ENCODE measurements at places on chromosomes 12 and 14.

- DNase-seq, result no peak
Observed at GRCh38 chr12:122949816-122950675, 16.2 kb downstream of the ABCB9 start.

GRCh38 chr12:105100998-105101397 is 6.5 kb upstream of the WASHC4 start:
- DNase-seq, result no peak

DNA sequence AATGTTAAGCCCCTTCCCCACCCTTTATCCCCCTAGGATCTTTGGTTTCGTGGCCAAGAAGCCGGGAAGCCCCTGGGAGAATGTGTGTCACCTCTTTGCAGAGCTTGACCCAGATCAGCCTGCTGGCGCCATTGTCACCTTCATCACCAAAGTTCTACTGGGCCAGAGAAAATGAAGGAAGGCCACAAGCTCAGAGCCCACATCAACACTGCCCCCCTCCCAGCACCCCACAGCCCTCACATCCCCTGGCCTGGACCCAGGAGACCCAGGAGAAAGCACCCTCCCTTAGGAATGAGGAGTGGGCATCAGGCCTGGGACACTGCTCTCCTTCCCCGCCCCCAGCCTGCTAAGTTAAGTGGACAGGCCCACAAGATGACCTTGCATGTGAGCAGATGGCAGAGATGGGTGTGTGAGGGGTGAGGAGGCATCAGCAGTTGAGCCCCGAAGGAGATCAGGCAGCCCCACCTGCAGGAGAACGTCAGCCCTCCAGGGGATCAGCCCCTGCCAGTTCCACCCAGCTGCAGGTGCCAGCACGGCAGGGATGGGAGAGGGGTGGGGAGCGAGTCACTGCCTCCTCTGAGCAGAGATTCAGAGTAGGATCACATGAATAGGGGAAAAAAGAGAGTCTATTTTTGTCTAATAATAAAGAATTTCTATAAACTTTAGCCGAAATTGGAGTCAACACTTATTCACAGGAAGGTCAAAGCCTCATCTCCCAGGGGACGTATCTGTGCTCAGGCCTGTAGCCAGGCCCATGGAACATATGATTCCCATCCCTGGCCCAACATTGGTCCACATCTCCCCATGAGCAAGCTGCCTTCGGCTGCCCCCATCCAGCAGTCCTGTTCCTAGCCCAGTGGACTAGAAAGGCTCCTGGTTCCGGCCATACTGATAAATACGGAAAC is 14.1 kb downstream of the TNS2 start:
- no peak for DNase-seq

DNA sequence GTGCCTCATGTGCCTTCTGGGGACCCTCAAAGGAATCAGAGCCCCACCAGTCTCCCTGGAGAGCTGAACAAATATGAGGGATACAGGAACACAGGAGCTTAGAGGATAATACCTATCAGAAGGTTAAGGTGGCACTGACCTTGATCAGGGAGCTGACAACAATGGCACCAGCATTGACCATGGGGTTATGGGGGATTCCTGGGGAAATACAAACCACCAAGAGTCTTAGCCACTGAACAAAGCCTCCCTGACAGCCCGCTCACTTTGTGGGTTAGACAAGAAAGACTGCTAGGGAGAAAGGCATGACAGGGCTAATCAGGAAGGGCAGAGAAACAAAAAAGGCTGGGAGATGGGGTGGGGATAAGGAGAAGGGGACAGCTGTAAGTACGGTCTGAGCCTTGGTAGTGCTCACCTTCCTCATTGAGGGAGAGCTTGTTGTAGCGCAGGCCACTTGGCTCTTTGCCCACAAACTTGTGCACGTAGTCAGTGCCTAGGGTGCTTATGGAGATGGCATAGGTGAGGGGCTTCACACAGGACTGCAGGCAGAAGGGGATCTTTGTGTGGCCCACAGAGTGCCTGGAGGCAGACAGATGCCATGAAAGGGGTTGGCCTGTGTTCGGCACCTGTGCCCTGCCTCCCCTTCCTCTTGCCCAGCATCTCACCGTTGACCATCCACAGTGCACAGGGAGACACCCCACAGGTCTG is 9.3 kb downstream of the SPRYD4 start:
- no peak for DNase-seq

DNA sequence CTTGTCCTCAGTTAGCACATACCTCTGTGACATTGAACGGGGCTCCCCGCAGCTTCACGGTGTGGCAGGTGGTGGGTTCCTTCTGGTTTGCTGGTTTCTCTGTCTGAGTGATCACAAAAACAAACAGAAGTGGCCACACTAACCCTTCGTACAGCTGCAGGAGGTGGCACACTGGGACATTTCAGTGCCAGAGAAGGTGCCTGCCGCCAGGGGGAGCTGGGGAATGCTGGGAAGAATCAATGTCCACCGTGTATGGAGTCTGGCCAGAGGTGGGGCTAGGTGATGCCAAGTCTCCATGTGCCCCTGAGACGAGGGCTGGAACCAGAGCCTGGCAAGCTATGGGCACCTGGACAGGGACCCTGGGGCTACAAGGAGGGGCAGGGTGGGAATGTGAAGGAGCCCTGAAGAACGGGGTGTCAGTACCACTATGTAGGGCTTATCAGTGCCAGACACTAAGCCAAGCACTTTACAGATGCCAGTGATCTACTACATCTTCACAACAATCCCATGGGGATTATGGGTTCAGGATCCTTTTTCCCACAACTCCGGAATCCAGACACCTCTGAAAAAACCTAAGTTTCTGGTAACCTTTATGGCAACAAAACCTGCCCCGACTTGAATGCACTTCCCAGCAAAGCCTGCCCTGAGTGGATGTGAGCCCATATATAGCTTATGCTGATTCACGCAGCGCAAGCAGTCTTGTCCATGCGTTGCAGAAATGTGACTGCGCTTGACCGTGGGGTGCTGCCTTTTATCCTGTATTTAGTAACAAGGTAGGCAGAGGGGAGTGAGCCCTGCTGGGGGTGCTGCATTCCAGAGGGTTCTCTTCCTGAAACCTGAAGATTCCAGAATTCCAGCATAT is 10.8 kb downstream of the RBM19 start:
- no peak for DNase-seq

- no peak for DNase-seq
Observed at GRCh38 chr12:110791589-110791988, 48.9 kb upstream of the PPP1CC start.

DNA sequence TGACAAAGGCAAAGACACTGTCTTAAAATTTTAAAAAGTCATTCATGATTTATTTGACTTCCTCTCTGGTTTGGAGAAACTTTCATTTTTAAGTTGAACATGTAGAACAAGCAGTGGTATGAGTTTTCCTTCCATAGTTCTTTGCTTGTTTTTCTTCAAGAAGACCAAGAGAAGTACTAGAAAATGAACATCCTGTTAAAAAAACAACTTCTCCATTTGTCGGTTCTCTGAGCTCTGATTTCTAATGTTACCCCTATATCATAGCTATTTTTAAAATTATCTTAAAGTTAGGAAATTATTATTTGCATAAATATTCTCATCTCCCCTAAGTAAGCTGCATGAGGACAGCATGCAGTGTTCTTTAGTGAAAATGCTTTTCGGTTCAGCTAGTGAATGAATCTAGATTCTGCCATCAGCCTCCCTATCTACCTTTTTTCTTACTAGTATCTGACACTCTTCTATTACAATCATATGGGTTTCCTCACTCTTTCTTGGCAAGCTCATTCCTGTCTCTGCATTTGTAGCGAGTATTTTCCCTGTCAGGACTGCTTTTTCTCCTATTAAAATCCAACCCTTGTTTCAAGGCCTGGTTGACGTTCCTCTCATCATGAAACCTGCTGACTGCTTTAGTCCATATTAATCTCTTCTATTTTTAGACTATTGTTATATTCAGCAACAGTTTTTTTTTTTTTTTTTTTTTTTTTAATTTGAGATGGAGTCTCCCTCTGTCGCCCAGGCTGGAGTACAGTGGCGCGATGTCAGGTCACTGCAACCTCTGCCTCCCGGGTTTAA is 15.8 kb downstream of the DIP2B start:
- no peak for DNase-seq

DNA sequence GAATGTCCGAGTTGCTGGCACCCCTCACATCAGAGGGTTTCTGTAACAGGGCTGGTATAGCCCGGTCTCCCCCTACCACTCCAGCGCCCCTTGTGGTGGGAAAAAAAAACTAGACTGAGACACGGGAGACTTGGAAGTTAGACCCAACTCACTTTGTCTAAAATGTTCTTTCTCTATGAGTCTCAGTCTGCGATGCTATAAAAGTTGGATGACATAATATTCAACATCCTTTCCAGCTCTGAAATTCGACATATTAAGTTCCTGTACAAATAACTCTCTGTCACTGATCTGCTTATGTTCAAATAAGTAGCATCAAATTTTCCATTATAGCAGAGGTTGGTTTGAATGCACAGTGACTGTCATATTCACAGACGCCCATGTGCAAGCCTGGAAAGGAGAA is 25.7 kb upstream of the TC2N start:
- no peak for DNase-seq

DNA sequence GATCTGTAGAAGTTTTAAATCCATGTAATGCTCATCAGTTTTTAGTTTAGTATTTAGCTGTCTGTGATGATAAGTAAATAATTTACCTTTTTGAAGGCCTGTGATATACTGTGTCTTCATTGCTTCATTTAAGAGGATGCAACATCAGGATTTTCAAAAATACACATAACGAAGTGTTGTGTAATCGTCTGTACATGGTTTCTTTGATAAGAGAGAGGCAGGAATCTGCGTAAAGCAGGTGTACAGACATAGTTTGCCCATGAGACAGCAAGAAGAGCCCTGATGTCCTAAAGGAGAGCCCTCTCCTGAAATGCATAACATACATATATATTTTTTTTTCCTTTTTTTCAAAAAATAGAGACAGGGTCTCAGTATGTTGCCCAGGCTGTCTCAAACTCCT is 44.8 kb downstream of the RASSF3 start:
- no peak for DNase-seq

- peak; percentile 20 for DNase-seq
Observed at GRCh38 chr12:25051656-25052195, 102.8 kb upstream of the BCAT1 start.

GRCh38 chr12:15834575-15834974 is 45.4 kb upstream of the EPS8 start:
- DNase-seq, result no peak

GRCh38 chr14:74955229-74956026 is at the start of gene PGF:
Gene PGF (minus strand): TSS chr14:74955597. CDS start chr14:74955242, 355 bp downstream.
- peak; percentile 17 for DNase-seq

DNA sequence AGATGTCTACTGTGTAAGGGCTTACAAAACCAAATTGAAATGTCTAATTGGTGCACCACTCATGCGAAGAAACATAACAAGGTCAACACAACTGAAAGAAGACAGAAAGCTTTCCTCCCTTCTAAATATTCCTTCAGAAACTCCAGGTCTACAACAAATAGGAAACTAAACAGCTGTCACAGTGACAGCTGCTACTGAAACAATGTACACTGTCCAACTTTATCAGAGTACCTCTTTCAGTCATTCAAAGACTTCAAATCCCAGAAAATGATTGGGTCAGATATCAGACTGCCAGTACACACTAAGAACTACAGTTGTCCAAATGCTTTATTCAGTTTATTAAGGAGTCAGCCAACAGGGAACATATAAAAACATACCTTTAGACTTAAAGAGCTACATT is 35.2 kb downstream of the CEP128 start:
- no peak for DNase-seq

DNA sequence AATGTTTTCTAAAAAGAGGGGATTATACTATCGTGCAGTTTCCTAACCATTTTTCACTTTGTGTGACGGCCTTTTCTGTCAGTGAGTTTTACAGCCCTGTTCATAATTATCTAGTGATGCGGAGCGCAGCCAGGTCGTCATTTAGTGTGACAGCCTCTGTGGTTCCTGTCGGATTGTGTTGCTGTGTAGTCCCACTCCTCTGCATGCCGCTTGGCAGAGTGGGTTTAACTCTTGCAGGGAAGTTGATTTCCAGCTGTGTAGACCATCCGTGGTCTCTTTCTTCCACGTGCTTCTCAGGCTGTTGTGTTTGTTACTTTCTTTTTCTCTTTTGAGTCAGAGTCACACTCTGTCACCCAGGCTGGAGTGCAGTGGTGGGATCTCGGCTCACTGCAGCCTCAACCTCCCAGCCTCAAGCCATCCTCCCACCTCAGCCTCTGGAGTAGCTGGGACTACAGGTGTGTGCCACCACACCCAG is 8.6 kb downstream of the RAN start:
- DNase-seq, result no peak

DNA sequence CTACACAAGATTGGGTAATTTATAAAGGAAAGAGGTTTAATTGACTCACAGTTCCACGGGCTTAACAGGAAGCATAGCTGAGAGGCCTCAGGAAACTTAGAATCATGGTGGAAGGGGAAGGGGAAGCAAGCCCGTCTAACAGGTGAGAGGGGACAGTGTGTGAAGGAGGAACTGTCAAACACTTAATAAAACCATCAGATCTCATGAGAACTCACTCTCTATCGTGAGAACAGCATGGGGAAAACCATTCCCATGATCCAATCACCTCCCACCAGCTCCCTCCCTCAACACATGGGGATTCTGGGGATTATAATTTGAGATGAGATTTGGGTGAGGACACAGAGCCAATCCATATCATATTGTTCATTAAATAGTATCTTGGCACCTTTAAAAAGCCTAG is 56.1 kb downstream of the EPS8 start:
- DNase-seq, result no peak

GRCh38 chr14:33592297-33592696 is 358.6 kb downstream of the EGLN3 start:
- no peak for DNase-seq

- no peak for DNase-seq
Observed at GRCh38 chr14:24422261-24422660, 7.2 kb downstream of the CBLN3 start.

DNA sequence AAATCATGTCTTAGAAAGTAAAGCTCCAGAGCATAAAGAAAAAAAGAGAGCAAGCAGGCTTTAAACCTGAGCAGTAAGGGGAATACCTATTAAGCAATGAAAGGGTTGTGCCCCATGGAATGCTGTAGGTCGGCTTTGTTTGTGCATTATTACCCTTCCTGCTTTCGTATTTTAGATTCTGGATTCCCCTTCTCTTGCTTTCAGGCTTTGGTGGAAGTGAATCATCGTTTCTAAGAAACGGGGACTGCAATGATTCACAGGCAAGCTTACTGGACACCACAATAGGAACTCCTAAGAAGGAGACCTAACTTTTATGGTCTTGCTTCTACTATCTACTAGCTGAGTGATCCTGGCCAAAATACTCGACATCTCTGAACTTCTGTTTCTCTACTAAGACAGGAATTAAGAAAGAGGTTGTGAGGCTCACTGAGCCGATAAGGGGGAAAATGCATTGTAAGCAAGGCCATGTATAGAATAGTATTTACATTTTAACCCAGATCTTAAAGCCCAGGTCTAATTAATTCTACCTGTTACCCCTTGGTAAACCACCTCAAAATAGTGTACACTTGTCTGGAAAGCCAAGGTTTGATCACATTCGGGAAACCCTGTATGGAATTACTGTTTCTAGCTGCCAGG is 1.2 kb upstream of the BMAL2 start:
- DNase-seq, result no peak
